ENCODE measurements at places on chromosomes 4 and X. TPM values are rescaled to one million over a fixed set of nuclear protein-coding genes. Genes with fewer than 3 reads are reported as not detected.

The MBNL3 gene
- 0.96 TPM for total RNA-seq

The TEX11 gene
- not detected for total RNA-seq

The RBBP7 gene
- total RNA-seq: 61.2 TPM

The RHOXF2B gene
- total RNA-seq: not detected

The INPP4B gene
- 25.3 TPM for total RNA-seq

All from regular cardiac myocyte (primary cell).